ENCODE measurements at places on chromosomes 6 and 20.
A peak's percentile ranks its signal among the peaks of the same experiment; 100 is the strongest.

- H3K27ac ChIP-seq: no peak overlapping the region
- H3K36me3 ChIP-seq: peaks cover 4% of the 10 kb centered on the region
- H3K4me3 ChIP-seq: no peak overlapping the region
- DNase-seq: no peak
Observed at GRCh38 chr6:114277220-114277619, 65.6 kb downstream of the HS3ST5 start.

DNA sequence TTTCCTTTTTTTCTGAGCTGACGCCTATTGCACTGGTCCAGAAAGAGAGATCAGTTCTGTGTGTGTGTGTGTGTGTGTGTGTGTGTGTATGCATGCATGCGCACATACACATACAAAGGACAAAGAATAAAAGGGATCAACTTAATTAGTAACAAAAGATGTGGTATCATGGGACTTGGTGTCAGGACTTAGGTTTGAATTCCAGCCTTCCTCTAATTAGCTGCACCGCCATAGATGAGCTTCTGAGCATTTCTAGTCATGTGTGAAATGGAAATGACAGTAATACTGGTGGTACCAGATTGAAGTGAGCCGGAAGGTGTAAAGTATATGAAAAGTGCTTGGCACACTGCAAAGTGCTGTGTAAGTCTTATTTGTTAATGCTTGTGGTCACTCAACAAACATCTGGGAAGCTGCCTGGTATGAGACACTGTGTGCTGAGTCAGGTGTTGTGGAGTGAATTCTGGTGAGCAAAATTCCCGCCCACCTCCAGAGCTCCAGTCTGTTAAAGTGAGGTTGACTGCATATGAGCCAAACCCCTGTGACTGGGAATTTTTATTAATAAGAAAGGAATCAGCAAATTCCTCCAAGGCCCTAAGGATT lies 12.4 kb downstream of the DAAM2 start:
- no peak overlapping the region for H3K4me3 ChIP-seq
- H3K27me3 ChIP-seq: no peaks in the 10 kb centered on the region
- no peaks in the 10 kb centered on the region for H3K36me3 ChIP-seq
- DNase-seq: no peak
- H3K27ac ChIP-seq: no peak overlapping the region
- peaks cover 54% of the 10 kb centered on the region for H3K4me1 ChIP-seq

DNA sequence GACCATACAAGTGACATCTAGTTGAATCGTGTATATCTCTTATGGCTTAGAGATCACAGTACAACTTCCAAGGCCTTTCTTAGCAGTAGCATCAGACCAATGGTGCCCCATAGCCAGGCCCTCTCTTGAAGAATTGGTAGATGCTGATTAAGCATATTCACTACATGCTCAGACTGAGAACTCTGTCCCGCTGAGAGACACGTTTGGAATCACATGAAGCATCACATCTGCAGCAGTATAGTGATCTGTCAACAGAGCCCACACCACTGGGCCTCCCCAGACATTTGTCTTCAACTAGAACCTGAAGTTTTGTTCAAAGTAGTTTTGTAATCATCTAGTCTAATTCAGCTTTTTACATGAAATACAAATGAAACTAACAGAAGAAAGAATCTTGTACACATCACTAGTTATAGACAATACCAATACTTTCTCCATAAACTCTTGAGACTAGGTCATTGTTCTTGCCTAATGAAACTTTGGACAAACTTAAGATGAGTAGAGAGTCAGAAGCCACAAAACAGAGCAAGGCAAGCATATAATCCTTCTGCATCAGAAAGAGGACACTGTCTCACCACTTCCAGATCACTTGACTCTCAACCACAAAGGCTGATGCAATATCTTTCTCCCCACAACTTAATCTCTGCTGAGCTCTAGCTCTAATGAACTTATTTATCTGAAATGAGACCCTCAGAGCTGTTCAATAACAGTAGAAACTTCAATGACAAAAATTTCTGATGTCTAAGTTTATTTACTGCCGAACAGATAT lies 182.7 kb downstream of the TBX18 start:
- no peaks in the 10 kb centered on the region for H3K27me3 ChIP-seq
- no peak overlapping the region for H3K4me3 ChIP-seq
- no peaks in the 10 kb centered on the region for H3K36me3 ChIP-seq
- no peak for DNase-seq

- H3K36me3 ChIP-seq: peaks cover 10% of the 10 kb centered on the region
- DNase-seq: no peak
- peak overlapping the region; percentile 9 for H3K4me3 ChIP-seq
- H3K27me3 ChIP-seq: no peaks in the 10 kb centered on the region
- peak overlapping the region; percentile 10 for H3K27ac ChIP-seq
- peaks cover 26% of the 10 kb centered on the region for H3K4me1 ChIP-seq
Observed at GRCh38 chr6:15551798-15552197, 111.0 kb downstream of the DTNBP1 start.

GRCh38 chr6:108737594-108738546 lies 110.4 kb upstream of the ARMC2 start:
- H3K36me3 ChIP-seq: no peaks in the 10 kb centered on the region
- H3K27me3 ChIP-seq: peaks cover 6% of the 10 kb centered on the region
- no peak overlapping the region for H3K27ac ChIP-seq
- H3K4me1 ChIP-seq: peaks cover 16% of the 10 kb centered on the region
- H3K4me3 ChIP-seq: no peak overlapping the region

DNA sequence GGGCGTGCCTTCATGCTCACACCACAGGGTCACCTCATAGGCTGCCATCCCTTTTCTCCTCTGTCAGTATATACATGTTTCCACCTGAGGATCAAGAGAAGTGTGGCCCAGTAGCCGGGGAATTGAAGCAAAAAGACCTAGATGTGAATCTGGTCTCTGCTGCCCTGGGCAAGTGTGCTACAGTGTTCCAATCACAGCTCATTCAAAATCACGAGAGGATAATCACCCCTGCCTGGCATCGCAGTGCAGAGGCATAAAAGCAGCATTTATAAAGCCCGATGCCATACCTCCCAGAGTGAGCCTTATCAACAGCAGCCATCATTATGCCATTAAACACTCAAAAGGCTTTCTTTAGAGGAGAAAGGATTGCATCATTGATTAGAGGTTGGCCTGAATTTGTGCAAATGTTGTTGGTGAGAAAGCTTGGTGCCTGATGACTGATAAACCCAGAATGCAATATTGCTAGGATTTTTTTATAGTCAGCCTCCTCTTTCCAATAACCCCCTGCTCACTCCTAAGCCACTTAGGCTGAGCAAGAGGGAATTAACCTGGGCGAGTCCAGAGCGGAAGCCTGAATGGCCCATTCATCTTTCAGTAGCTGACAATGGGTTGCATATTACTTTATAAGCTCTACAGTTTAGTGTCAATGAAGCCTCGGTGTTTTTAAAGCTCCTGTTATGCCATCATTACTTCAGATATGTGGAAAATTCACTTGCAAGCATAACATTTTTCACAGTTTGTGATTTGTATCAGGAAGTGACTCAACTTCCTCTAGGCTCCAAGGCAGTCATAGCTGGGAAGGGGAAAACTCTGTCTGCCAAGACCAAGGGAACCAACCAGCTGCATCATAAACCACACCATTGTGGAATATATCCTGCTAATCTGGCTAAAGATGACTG lies 92.5 kb upstream of the NXT1 start:
- H3K36me3 ChIP-seq: no peaks in the 10 kb centered on the region
- H3K27ac ChIP-seq: no peak overlapping the region
- H3K4me3 ChIP-seq: no peak overlapping the region
- DNase-seq: no peak
- H3K4me1 ChIP-seq: peaks cover 22% of the 10 kb centered on the region
- peaks cover 16% of the 10 kb centered on the region for H3K27me3 ChIP-seq

DNA sequence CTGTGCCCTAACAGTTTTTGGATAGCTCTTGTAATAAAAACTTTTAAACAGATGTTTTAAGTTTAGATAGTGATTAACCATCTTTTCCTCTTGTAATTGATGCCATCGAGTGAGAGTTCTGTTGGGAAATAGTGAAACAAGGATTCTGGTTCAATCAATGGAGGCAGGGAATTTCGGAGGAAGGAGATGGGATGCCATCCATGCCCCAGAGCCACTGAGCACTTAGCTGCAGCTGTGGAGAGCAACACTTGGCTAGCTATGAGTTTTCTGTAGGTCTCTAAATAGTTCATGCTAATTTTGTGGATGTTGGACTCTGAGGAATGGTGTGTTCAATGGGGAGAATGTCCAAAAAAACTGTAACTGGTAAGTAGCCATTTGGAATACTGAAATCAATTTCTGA lies 16.7 kb downstream of the CBFA2T2 start:
- no peak for DNase-seq
- peaks cover 21% of the 10 kb centered on the region for H3K4me1 ChIP-seq
- H3K27me3 ChIP-seq: no peaks in the 10 kb centered on the region
- H3K27ac ChIP-seq: no peak overlapping the region
- H3K36me3 ChIP-seq: peaks cover 26% of the 10 kb centered on the region
- no peak overlapping the region for H3K4me3 ChIP-seq

DNA sequence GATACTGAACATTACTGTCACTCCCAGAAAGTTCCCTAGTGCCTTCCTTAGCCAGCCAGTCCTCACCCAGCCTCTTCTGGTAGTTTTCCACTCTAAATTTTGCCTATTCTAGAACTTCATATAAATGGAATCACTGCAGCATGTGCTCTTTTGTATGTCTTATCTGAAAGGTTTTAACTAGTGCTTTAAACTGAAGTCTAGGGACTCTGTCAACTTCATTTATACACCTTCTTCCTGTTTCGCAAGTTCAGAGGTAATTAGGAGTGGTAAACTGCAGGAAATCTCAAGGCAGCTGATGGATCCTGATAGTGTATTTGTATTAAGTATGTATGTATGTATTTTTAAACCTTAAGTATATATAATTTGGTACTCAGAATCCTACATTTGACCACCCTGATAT lies 94.3 kb downstream of the TCP11 start:
- peaks cover 4% of the 10 kb centered on the region for H3K36me3 ChIP-seq
- peak overlapping the region; percentile 33 for H3K4me3 ChIP-seq
- H3K27me3 ChIP-seq: no peaks in the 10 kb centered on the region
- no peak for DNase-seq
- H3K27ac ChIP-seq: no peak overlapping the region
- peaks cover 48% of the 10 kb centered on the region for H3K4me1 ChIP-seq

- H3K27ac ChIP-seq: peak overlapping the region; percentile 11
- no peaks in the 10 kb centered on the region for H3K4me1 ChIP-seq
- H3K36me3 ChIP-seq: no peaks in the 10 kb centered on the region
- no peaks in the 10 kb centered on the region for H3K27me3 ChIP-seq
- H3K4me3 ChIP-seq: peak overlapping the region; percentile 94
Observed at GRCh38 chr6:149567945-149568585, 1.9 kb downstream of the GINM1 start.

DNA sequence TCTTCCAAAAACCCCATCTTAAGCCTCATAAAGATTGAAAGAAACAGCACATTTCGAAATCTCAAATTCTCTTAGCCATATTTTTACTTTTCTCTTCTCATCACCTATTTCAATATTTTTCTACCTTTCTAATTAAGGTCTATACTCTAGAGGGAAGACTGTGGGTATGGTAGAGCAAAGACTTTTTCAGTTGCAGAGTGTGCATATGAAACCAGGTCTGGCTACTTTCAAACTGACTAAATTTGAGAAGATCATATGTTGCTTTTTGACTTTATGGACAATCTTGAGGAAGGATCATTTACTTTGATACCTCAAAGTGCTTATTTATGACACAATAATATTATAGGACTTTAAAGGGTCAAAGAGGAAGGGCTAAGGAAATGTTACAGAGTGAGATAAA lies 20.7 kb downstream of the FILIP1 start:
- DNase-seq: no peak
- no peaks in the 10 kb centered on the region for H3K4me1 ChIP-seq
- no peaks in the 10 kb centered on the region for H3K27me3 ChIP-seq
- no peaks in the 10 kb centered on the region for H3K36me3 ChIP-seq
- H3K4me3 ChIP-seq: no peak overlapping the region

- peak overlapping the region; percentile 99 for H3K4me3 ChIP-seq
- H3K27me3 ChIP-seq: no peaks in the 10 kb centered on the region
- H3K36me3 ChIP-seq: peaks cover 20% of the 10 kb centered on the region
- peaks cover 43% of the 10 kb centered on the region for H3K4me1 ChIP-seq
- no peak for DNase-seq
Observed at GRCh38 chr6:75603106-75603420, 1.4 kb downstream of the SENP6 start.

DNA sequence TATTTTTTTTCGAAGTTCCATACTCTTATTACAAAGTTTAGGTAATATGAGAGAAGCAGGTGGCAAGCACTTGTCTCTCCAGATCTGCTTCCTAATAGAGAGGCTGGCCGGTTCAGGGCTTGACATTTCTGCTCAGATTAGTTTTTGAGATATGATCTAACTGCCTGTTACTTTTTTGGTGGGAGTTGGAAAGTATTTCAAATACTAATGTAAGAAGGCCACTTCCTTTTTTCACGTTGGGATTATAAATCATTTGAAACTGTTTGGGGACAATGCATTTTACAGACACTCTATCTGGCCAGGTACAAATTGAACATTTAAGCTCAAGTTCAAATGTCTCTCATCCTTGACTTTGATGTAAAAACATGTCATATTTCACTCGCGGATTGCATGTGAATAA lies 222.1 kb upstream of the SULF2 start:
- no peak for DNase-seq
- no peaks in the 10 kb centered on the region for H3K36me3 ChIP-seq
- H3K27ac ChIP-seq: no peak overlapping the region
- H3K27me3 ChIP-seq: peaks cover 5% of the 10 kb centered on the region
- H3K4me1 ChIP-seq: peaks cover 5% of the 10 kb centered on the region

- H3K27ac ChIP-seq: no peak overlapping the region
- peaks cover 4% of the 10 kb centered on the region for H3K4me1 ChIP-seq
- H3K27me3 ChIP-seq: peaks cover 3% of the 10 kb centered on the region
- H3K4me3 ChIP-seq: no peak overlapping the region
Observed at GRCh38 chr6:45706319-45706718, 309.3 kb downstream of the CLIC5 start.

- H3K27ac ChIP-seq: no peak overlapping the region
- H3K36me3 ChIP-seq: peaks cover 30% of the 10 kb centered on the region
- no peaks in the 10 kb centered on the region for H3K4me1 ChIP-seq
- H3K27me3 ChIP-seq: no peaks in the 10 kb centered on the region
- no peak for DNase-seq
- H3K4me3 ChIP-seq: no peak overlapping the region
Observed at GRCh38 chr20:38515631-38516030, 43.0 kb downstream of the RALGAPB start.

DNA sequence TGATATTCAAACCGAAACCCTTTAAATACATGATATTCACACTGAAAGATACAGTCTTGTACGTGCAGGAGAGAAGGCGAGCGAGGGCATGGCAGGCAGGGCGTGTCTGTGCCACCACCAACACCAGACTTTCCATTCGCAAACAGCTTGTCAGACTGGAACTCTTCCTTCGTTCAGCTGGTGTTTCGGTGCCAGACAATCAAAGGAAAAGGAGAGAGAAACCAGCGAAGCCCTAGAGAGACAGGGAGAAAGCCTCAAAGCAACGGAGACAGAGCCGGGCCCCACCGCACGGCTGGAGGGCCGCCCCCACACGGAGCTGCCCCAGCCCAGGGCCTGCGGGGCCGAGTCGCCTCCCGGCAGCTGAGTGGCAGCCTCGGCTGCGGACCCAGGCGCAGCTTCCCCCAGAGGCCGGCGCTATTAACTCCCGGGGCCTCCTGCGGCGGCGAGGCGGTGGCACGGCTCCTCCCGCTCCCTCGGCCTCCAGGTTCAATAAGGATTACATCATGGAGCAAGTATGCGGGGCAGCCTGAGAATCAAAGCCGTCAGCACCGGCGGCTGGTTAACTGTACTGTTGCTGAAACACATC lies 32.1 kb upstream of the NR2E1 start:
- peaks cover 75% of the 10 kb centered on the region for H3K27me3 ChIP-seq
- peak; percentile 85 for DNase-seq
- H3K4me1 ChIP-seq: peaks cover 9% of the 10 kb centered on the region

- H3K4me3 ChIP-seq: no peak overlapping the region
- no peak for DNase-seq
- no peak overlapping the region for H3K27ac ChIP-seq
- H3K27me3 ChIP-seq: peaks cover 28% of the 10 kb centered on the region
Observed at GRCh38 chr6:6397842-6398241, 77.4 kb upstream of the F13A1 start.

GRCh38 chr6:110646951-110647910 lies 168.0 kb downstream of the CDK19 start:
- DNase-seq: no peak
- no peak overlapping the region for H3K4me3 ChIP-seq
- H3K27me3 ChIP-seq: no peaks in the 10 kb centered on the region

Measured in type B pancreatic cell (in vitro differentiated cells).